A549 treated with dexamethasone at 1 μM for 4 hours (cell line): ENCODE measurements at places on chromosomes 1 and 21. TPM values are rescaled to one million over a fixed set of nuclear protein-coding genes. Genes with fewer than 3 reads are reported as not detected.

Gene IGFN1
- 0.35 to 0.67 TPM (median 0.44 TPM) in 5 replicates for total RNA-seq

Gene PCP4L1
- total RNA-seq = 0.07 to 0.12 TPM (median 0.09 TPM) in 3 of 5 replicates, not detected in the others

Gene PTGFR
- not detected in 5 replicates for total RNA-seq

Gene AMY1A
- total RNA-seq = not detected in 5 replicates

Gene FH
- 84.2 to 89.1 TPM (median 87.9 TPM) in 5 replicates for total RNA-seq

Gene RIMKLA
- 0.25 to 0.98 TPM (median 0.47 TPM) in 5 replicates for total RNA-seq

Gene IGSF8
- total RNA-seq = 5.7 to 9.9 TPM (median 8.8 TPM) in 5 replicates

Gene BLACAT1
- total RNA-seq = 0.05 TPM in 1 of 5 replicates, not detected in the others

Gene ENO1
- 2,855 to 3,044 TPM (median 2,952 TPM) in 5 replicates for total RNA-seq

Gene AHDC1
- total RNA-seq = 16.9 to 31.3 TPM (median 29.9 TPM) in 5 replicates

Gene CD101
- total RNA-seq = 0.14 to 0.58 TPM (median 0.49 TPM) in 5 replicates

Gene THBS3
- 5.1 to 10.0 TPM (median 7.6 TPM) in 5 replicates for total RNA-seq

Gene VANGL1
- total RNA-seq = 16.9 to 24.5 TPM (median 23.8 TPM) in 5 replicates

Gene CLCA1
- 0.04 TPM in 1 of 5 replicates, not detected in the others for total RNA-seq

Gene SEC16B
- total RNA-seq = 0.65 to 1.0 TPM (median 0.89 TPM) in 5 replicates

Gene GBP6
- total RNA-seq = not detected in 5 replicates

Gene DFFA
- 17.3 to 28.0 TPM (median 25.7 TPM) in 5 replicates for total RNA-seq

Gene BGLAP
- total RNA-seq = 0.23 to 0.47 TPM (median 0.29 TPM) in 3 of 5 replicates, not detected in the others

Gene CLIC6
- 0.03 to 0.11 TPM (median 0.08 TPM) in 5 replicates for total RNA-seq

Gene CD1E
- total RNA-seq = not detected in 5 replicates

Gene FCRL1
- total RNA-seq = not detected in 5 replicates

Gene CREB3L4
- 7.8 to 9.0 TPM (median 8.5 TPM) in 5 replicates for total RNA-seq

Gene RNF186
- total RNA-seq = not detected in 5 replicates

Gene TRIM46
- total RNA-seq = 1.8 to 2.9 TPM (median 2.5 TPM) in 5 replicates

Gene ENSA
- total RNA-seq = 124 to 160 TPM (median 137 TPM) in 5 replicates

Gene PGLYRP4
- total RNA-seq = not detected in 5 replicates

Gene AGPAT3
- 17.8 to 30.7 TPM (median 29.0 TPM) in 5 replicates for total RNA-seq

Gene HPDL
- 2.7 to 3.5 TPM (median 3.2 TPM) in 5 replicates for total RNA-seq
